ENCODE measurements at places on chromosomes 4 and X. TPM values are rescaled to one million over a fixed set of nuclear protein-coding genes. Genes with fewer than 3 reads are reported as not detected.

RHOH gene
- not detected for total RNA-seq

HSFX3 gene
- total RNA-seq = not detected

LIN54 gene
- total RNA-seq = 6.3 TPM

DCAF12L2 gene
- total RNA-seq = not detected

KLHL8 gene
- total RNA-seq = 24.1 TPM

GK gene
- 5.1 TPM for total RNA-seq

DNA sequence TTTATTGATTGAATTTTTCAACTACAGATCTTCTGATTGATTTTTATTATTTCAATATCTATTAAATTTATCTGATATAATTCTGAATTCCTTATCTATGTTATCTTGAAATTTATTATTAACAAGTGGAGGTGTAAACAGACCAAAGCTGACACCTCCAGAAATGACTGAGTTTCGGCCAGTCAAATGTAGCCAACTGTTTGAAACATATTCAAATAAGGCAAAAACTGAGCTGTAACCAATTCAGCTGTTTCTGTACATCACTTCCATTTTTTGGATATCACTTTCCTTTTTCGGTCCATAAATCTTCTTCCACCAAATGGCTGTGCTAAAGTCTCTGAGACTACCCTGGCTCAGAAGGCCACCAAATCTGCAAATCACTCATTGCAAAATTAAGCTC lies 2127.3 kb upstream of the AGA start:
- no peak for DNase-seq

- no peak for DNase-seq
Observed at GRCh38 chr4:15890246-15890829, 48.2 kb downstream of the FGFBP1 start.

- no peak for DNase-seq
Observed at GRCh38 chr4:95546866-95547714, 1.7 kb downstream of the UNC5C start.

- DNase-seq = no peak
Observed at GRCh38 chrX:53122013-53122412, 28.1 kb downstream of the KANTR start.

DNA sequence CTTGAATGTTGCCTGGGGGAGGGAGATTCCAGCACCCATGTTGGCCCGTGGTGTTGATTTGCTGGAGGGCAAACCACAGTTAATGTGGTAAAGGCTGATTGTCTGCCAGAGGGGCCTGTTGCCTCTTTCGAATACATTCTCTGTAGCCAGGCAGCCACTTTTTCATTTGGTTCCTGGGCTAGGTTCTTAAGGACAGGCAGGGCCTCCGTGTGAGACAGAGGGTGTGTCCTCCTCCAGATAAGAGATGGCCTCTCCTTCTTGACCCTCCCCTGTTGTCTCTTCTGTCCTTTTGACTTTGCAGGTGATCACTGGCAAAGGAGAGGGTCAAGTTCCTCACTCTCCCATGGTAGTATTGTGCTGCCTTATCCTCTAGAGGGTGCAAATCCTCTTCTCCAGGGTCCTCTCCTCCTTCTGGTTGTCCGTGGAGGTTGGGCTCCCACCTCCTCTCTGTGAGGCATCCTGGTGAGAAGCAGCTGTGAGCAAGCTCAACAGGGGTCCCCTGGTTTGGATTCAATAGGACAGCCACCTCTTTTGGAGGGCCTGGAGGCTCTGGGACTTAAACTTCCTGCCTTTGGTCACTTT lies 44.9 kb downstream of the ZNF182 start:
- no peak for DNase-seq

GRCh38 chrX:113962343-113962742 lies 621.5 kb upstream of the HTR2C start:
- no peak for DNase-seq

- DNase-seq = no peak
Observed at GRCh38 chr4:102807345-102807744, 20.0 kb downstream of the UBE2D3 start.

DNA sequence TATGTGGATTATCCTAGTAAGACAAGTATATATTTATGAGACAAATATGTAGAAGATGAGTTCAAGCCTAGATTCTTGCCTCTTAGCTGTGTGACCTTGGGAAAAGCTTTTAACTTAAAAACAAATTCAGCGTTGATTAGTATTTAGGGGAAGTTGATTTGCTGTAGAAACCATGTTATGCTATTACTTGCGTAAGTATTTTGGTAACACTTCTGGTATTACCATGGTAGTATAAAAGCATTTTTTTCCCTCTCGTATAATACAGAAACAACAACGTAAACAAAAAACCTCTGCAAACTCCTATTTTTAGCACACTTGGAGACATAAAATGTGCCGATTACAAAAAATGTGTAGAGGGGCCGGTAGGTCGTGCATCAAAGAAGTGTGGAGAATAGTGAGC lies 33.2 kb downstream of the STAG2 start:
- DNase-seq = no peak

DNA sequence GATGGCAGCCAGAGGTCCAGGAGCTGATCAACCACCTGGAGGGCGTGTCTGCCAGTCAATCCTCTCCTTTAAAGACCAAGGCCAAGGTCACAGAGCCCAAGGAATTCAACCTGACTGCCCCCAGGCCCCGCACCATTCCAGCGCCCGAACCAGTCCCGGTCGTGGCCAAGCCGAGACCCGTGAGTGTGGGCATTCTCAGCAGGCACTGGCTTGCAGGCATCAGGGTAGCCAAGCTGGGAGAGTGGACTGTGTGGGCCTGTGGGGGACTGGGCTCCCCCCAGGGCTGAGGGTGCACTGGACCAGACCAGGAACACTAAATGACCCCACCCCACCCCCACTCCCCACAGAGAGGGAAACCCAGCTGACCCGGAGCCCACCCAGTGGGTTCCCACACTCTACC lies 23.8 kb upstream of the RNF4 start:
- DNase-seq = no peak

GRCh38 chr4:7769396-7770223 lies 170.1 kb downstream of the AFAP1 start:
- DNase-seq = no peak

DNA sequence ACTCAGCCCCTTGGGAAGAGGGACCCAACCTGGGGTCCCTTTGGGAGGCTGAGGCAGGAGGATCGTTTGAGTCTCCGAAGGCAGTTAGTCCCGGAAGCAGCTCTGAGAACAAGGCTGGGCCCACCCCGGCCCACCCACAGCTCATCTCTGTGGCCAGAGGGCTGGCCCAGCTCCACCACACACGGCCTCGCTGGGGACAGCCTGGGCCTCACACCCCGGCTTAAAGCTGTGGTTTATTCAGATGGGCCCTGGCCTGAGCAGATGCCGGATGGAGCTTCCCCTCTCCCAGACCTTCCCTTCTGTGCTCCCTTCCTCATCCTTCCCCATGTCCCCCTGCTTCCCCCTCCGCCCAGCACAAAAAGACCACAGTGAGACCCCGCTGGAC lies 54.4 kb downstream of the FAM53A start:
- no peak for DNase-seq

- no peak for DNase-seq
Observed at GRCh38 chrX:70755850-70756249, 152.7 kb downstream of the TEX11 start.

DNA sequence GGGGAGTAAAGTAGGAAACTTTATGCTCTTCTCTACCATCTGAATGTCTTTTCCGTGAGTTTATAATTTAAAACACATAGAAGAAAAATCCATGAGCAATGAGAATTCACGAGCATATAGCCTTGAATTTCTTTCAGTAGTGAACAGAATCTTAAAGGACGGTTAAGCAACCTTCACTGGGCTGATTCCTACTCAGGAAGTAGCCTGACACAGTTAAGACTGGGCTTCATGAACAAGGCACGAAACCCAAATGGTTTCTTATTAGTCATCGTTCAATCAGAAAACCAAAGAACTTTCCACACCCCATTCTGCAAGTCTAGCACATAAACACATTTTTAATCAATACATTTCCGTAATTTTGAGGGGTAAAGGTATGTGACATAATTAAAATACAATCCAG lies 95.8 kb downstream of the SH3KBP1 start:
- no peak for DNase-seq

GRCh38 chr4:138236037-138236436 lies 6.1 kb downstream of the SLC7A11 start:
- no peak for DNase-seq

DNA sequence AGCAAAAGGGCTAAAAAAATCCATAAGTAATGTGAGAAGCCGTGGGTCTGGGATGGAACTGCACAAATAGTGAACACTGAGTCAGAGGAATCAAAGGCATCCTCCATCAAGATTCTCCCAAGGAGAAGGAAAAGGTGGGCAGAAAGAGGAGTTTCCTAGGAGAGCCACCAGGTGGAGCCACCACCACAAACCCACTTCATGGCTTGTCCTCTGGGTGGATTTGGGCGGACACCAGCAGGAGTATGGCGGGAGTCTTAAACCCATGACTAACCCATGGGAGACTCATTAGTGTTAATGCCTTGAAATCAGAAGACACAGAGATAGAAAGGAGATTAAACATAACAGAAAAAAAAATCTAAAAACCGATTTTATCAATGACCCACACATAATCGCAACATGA lies 147.7 kb downstream of the SH3KBP1 start:
- peak; percentile 69 for DNase-seq

DNA sequence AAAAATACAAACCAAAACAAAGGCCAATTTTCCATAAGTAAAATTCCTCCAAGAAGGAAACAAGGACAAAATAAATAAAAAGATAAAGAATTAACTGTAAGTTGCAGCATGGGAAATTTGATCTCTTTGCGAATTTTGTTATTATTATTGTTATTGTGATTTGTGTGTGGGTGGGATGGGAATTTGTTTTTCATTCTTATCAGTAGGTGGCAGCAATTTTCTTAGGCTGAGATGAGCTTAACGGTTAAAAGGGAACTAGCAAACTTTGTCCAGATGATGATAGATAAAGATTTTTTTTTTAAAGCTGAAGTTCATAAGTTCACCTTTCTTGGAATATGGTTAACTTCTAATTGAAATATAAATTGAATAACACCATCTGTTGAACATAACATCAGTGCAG lies 83.2 kb upstream of the IL1RAPL2 start:
- no peak for DNase-seq

Data from psoas muscle (tissue), 8 donors.